ENCODE measurements at places on chromosomes 12 and 14.

GRCh38 chr12:103852498-103852997 is 11.5 kb upstream of the NT5DC3 start:
- DNase-seq = no peak

- no peak for DNase-seq
Observed at GRCh38 chr14:94450722-94451090, 1.9 kb downstream of the SERPINA11 start.

- DNase-seq = peak; percentile 74
Observed at GRCh38 chr14:83757916-83758315, 1772.0 kb upstream of the FLRT2 start.

DNA sequence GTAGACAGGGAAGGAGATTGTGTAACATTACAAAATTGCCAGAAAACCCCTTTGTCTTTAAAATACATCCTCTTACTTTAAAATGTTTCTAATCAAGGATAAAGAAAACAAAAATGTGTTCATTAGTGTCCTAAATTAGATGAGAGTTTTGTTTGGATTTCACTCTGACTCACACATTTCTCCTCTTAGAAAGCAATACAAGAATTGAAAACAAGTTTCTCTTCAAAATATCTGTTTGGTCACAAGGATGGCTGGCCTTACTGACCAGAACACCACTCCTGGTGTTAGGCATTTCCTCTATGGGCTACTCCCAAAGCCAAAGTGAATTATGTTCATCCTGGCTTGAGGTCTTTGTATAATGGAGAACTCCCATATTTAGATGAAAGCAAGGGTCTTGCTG is 6.4 kb downstream of the GUCY2C start:
- DNase-seq = no peak

DNA sequence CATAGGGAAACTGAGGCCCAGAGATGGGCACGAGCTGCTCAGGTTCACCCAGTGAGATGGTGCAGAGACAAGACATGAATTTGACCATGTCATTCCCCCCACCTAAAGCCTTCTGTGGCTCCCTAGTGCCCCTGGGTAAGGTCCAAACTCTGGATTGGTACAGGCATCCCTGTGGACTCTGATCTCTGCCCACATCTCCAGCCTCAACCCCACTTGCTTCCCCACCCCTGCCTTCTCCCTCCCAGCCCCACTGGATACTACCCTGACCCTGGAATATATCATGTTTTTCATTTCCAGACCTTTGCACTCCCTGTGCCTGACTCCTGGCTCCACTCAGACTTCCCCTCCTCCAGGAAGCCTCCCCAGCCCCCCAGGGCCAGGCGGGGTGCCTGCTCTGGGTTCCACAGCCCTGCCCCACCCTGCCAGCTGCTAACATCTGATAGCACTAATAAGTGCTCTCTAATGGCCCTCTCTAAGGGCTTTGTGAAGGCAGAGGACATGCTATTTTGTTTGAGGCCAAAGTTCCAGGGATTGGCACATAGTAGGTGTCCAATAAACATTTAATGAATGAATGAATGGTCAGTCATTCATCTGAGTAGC is 1.1 kb upstream of the SDSL start:
- DNase-seq = no peak

DNA sequence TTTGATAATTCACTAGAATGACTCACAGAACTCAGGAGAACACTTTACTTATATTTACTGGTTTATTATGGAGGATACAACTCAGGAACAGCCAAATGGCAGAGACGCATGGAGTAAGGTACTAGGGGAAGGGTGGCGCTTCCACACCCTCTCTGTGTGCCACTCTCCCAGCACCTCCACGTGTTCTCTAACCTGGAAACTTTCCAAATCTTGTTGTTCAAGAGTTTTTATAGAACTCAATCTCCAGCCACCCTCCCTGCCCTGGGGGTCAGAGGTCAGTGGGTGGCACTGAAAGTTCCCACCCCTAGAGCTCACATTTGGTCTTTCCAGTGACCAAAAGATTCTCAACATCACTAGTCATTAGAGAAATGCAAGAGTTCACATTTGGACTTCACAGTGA is 13.2 kb downstream of the TRIM9 start:
- DNase-seq = no peak

DNA sequence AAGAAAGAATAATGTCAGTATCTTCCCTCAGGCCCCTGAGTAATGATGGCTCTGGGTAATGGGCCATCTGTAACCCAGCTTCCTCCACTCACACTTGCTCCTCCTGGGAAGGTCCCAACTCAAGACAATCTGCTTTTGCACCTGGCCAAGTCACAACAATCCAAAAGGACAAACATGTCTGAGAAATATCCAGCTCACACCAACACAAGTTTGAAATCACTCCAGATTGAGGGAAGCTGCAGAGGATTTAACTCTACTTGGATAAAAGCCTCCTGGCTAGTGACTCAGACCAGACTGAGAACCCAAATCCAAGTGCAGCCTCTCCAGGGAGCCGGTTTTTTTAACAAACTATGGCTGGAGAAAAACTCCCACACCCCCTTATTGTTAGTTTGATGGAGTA is 34.2 kb downstream of the RTRAF start:
- DNase-seq = peak; percentile 94

DNA sequence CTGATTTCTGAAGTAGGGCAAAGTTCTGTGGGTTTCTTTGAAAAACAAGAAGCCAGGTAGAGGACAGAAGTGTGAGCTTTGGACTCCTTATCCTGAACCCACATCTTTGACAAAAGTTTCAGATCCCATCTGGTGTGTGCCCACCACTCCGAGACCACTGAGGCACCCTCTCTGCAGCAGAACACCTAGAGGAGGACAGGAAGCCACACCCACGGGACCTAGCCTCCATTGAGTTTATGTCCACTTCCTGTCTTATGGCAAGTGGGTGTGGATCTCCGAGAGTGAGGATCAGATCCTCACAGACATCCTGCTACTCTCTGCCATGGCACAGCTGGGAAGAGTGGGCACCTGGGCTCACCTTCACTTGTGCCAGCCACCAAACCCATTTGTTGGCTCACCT is 16.8 kb upstream of the OR6S1 start:
- DNase-seq = no peak

- peak; percentile 72 for DNase-seq
Observed at GRCh38 chr14:50773632-50774541, 57.1 kb downstream of the NIN start.

- DNase-seq = no peak
Observed at GRCh38 chr12:24796876-24797275, 152.0 kb downstream of the BCAT1 start.

DNA sequence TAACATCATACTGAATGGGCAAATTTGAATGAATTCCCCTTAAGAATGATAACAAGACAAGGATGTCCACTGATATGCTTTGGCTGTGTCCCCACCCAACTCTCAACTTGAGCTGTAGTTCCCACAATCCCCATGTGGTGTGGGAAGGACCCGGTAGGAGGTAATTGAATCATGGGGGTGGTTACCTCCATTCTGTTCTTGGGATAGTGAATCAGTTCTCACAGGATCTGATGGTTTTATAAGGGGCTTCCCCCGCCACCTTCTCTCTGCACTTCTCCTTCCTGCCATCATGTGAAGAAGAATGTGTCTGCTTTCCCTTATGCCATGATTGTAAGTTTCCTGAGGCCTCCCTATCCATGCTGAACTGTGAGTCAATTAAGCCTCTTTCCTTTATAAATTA is 29.3 kb downstream of the MED6 start:
- no peak for DNase-seq

GRCh38 chr12:114697741-114698565 is 14.0 kb upstream of the TBX3 start:
- peak; percentile 53 for DNase-seq

- peak; percentile 75 for DNase-seq
Observed at GRCh38 chr14:100037353-100037752, 27.9 kb upstream of the EVL start.

- no peak for DNase-seq
Observed at GRCh38 chr12:27517546-27517945, 6.5 kb upstream of the PPFIBP1 start.

- no peak for DNase-seq
Observed at GRCh38 chr14:24693983-24694382, 60.0 kb upstream of the GZMB start.

DNA sequence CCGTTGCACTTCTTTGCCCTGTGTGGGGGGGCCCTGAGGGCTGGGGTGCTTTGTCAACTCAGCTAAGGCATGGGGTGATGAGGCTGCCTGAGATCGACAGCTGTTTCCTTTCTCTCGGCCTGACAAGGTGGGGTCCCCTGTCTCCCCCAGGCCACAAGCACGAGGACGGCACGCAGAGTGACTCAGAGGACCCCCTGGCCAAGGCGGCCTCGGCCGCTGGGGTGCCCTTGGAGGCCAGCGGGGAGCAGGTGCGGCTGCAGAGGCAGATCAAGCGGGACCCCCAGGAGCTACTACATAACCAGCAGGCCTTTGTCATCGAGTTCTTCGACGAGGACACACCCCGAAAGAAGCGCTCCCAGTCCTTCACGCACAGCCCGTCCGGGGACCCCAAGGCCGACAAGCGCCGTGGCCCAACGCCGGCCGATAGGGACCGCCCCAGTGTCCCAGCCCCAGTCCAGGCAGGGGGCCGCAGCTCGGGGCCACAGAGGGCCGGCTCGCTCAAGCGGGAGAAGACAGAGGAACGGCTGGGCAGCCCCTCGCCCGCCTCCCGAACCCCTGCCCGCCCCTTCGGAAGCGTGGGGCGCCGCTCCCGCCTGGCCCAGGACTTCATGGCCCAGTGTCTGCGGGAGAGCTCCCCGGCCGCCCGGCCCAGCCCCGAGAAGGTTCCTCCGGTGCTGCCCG is 18.8 kb downstream of the CEP170B start:
- DNase-seq = no peak

DNA sequence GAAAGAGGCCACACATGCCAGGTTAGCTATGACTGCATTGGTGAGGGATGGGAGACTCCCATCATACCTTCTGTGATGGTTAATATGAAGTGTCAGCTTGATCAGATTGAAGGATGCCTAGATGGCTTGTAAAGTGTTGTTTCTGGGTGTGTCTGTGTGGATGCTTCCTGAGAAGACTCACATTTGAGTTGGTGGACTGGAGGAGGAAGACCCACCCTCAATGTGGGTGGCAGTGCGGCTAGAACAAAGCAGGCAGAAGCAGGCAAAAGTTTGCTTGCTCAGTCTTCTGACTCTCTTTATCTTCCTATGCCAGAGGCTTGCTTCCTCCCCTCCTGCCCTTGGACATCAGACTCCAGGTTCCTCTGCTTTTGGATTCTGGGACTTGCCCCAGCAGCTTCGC is 88.2 kb downstream of the SSPN start:
- no peak for DNase-seq

DNA sequence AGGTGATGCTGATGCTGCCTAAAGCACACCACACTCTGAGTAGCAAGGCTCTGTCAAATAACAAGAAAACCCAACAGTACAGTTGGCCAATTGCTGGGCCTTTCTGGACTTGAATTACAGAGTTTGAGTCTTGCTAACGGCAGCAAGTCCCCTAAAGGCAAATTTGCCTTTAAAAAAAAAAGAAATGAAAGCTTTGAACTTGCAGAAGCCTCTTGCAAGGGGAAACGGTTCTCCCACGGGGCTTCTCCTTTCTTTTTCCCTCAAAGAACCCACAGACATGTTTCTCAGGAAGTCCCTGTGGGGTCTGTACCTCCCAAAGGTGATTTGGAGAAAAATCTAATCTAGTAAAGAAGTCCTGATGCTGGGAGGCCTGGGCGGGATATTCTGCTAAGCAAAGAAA is 191.3 kb upstream of the MYL2 start:
- DNase-seq = no peak

- DNase-seq = no peak
Observed at GRCh38 chr14:54047645-54048308, 91.2 kb upstream of the BMP4 start.

DNA sequence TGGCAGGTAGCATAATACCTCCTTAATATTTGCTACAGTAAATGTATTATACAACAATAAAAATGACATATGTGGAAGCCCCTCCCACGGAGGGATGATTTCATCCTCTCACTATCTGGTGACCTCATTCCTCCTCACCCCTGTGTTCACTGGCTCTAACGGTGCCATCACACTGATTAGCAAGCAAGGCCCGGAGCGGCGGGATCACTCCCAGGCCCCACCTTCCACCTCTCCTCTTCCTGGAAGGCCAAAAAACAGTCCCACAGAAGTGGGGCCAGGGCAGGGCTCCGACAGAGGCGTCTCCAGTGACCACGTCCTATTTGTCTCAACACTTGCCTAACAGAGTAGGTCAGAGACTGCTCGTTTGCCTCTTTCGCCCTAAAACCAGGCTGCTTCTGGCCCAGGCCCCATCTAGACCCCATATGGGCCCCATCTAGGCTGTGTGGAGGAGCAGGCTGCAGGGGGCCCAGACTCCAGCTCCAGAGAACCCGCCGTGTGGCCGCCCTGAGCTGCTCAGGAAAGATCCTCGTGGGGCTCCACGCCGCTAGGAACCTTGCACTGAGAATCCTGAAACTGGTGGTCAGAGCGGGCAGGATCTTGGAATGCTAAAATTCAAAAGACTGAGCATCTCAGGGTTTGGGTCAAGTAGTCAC is 3.7 kb downstream of the SELPLG start:
- peak; percentile 88 for DNase-seq

DNA sequence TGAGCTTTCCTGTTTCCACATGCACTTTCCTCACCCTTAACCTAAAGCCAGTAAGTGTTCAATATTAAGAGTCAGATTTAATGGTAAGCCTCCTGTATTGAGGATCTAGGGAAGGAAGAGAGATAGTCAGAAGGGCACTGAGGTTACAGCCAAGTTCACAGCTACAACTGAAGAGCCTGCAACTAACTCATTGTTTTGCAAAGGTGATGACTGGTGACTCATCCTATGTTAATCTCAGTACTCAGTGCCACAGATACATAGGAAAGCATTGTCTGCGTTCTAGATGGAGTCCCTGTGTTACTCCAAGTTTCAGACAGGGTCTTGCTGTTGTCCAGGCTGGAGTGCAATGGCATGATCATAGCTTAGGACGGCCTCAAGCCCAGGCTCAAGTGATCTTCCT is 157.0 kb upstream of the RBM19 start:
- DNase-seq = no peak

- no peak for DNase-seq
Observed at GRCh38 chr12:6394398-6394797, 10.4 kb downstream of the LTBR start.

DNA sequence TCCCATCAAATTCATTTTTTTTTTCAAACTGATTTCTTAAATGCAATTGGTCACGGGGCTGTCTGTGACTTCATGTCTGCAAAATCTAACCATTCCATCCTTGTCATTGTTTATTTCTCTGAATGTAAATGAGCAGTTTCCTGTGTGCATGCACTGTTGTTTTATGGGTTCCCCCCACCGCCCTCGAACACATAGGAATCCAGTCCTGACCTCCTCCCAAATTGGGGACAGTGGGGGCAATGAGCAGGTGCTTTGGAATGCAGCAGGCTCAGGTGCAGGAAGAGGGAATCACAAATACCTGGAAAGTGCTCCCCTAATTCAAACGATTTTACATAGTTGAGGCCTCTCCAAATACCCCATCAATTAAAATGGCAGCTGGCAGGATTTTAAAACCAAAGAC is 62.6 kb upstream of the ESRRB start:
- no peak for DNase-seq

Data from fibroblast of mammary gland (primary cell).